ENCODE measurements at places on chromosomes 3 and 15. TPM values are rescaled to one million over a fixed set of nuclear protein-coding genes. Genes with fewer than 3 reads are reported as not detected.

Gene C2CD4A
- 0.11 TPM for total RNA-seq

Gene SI
- not detected for total RNA-seq

Gene TUSC7
- not detected for total RNA-seq

Gene FBXW12
- total RNA-seq: not detected

Gene ANKRD34C
- not detected for total RNA-seq

Gene SLC15A2
- total RNA-seq: 1.5 TPM

Gene LRRIQ4
- total RNA-seq: not detected

Gene GOLGA8N
- total RNA-seq: 4.0 TPM

Gene LIPH
- not detected for total RNA-seq

Gene SNRPN
- 81.0 TPM for total RNA-seq

Gene NR1I2
- 0.19 TPM for total RNA-seq

Gene C2CD4B
- total RNA-seq: not detected

Gene MAGEL2
- not detected for total RNA-seq

Gene NEK10
- total RNA-seq: 0.94 TPM

Gene CCR2
- total RNA-seq: 0.62 TPM

Gene ZBTB20
- 38.4 TPM for total RNA-seq

Gene P3H2
- total RNA-seq: not detected

Gene FBXO40
- not detected for total RNA-seq

Gene RTP4
- 1.1 TPM for total RNA-seq

Gene SCAMP5
- total RNA-seq: 0.72 TPM

Gene TTLL13
- 0.28 TPM for total RNA-seq

Gene TMEM207
- total RNA-seq: not detected

Gene CHAC1
- 0.69 TPM for total RNA-seq

Gene IQCF5
- total RNA-seq: not detected

Gene PODXL2
- 2.7 TPM for total RNA-seq

Gene CPA3
- total RNA-seq: not detected

Gene CADPS
- not detected for total RNA-seq

Gene RAF1
- 156 TPM for total RNA-seq

Gene FANCD2
- 17.7 TPM for total RNA-seq

Gene GPR149
- not detected for total RNA-seq

Gene MCTP2
- 16.5 TPM for total RNA-seq

Gene ALDH1A2
- not detected for total RNA-seq

Gene NPAP1
- not detected for total RNA-seq

Gene EFHB
- 1.9 TPM for total RNA-seq

Gene PLS1
- total RNA-seq: 0.57 TPM

Gene DUOXA1
- not detected for total RNA-seq

Gene SLC28A2
- not detected for total RNA-seq

Gene STOML1
- 4.8 TPM for total RNA-seq

Gene CCR9
- 25.0 TPM for total RNA-seq

Gene ANKRD63
- total RNA-seq: not detected

Gene MYEF2
- total RNA-seq: 29.3 TPM

Gene CLDN16
- total RNA-seq: not detected

Gene ADAMTS7
- total RNA-seq: not detected

Gene DPPA4
- 2.8 TPM for total RNA-seq

Gene UBA7
- total RNA-seq: 206 TPM

Gene KNG1
- not detected for total RNA-seq

Gene CASR
- not detected for total RNA-seq

Gene CNTN3
- total RNA-seq: not detected

Gene RPL35A
- 2,100 TPM for total RNA-seq

Gene SPATA12
- total RNA-seq: not detected

Gene PLD1
- total RNA-seq: 1.6 TPM

Gene ITIH4
- 28.4 TPM for total RNA-seq

Gene UPK1B
- not detected for total RNA-seq

Gene ECE2
- total RNA-seq: not detected

Gene MUSTN1
- total RNA-seq: 6.7 TPM

Gene CATSPER2
- 5.5 TPM for total RNA-seq

Gene RAB27A
- 16.9 TPM for total RNA-seq

Measured in CD8-positive, alpha-beta T cell (primary cell).